ENCODE measurements at places on chromosomes 5 and 9. TPM values are rescaled to one million over a fixed set of nuclear protein-coding genes. Genes with fewer than 3 reads are reported as not detected.

DNA sequence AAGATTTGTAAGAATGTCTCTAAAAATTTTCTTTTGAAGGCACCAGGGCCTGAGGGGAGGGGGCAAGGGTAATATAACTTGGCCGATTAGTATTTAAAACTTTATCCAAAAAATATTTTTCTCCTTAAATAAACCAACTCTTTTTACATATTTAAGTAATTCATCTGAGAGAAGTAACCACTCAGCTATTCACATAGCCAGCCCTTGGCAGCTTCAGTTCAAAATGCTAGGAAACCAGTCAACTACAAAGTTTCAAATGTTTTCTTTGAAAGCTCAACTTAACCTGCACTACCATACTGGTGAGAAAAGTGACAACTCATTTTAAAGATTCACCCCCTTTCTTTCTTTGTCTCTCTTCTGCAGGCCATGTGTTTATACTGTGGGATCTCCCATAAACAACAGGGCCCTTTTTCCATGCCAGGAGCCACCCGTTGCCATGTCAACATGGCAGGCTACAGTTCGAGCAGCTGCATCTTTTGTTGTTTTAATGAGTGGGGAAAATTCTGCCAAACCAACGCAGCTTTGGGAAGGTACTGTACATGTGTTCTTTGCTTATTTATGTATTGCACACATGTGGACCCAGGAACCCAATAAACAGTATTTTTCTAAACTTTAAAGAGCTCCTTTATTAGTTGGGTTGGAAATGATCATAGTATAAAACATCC lies 46.3 kb downstream of the AOPEP start:
- no peaks in the 10 kb centered on the region for H3K36me3 ChIP-seq
- DNase-seq, result no peak
- H3K27ac ChIP-seq, result no peak overlapping the region
- no peaks in the 10 kb centered on the region for H3K27me3 ChIP-seq
- no peaks in the 10 kb centered on the region for H3K4me1 ChIP-seq

Gene GRIN1
- polyA plus RNA-seq, result not detected

DNA sequence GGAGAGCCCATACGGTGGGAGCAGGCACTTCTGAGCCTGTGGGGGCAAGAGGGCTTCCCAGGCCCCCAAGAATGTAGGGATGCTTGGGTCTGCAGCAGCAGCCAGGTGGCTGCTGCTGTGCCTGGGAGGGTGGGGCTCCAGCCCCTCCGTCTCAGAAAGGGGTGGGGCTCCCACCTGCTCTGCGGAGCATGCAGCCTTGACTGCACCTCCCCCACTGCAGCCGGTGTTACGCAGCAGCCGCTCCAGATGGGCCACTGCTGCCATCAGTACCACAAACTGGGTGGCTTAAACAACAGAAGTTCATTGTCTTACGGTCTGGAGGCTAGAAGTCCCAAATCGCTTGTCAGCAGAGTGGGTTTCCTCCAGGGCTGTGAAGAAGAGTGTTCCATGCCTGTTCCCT lies 365.5 kb downstream of the TMEM38B start:
- no peaks in the 10 kb centered on the region for H3K36me3 ChIP-seq
- no peak overlapping the region for H3K4me3 ChIP-seq
- no peaks in the 10 kb centered on the region for H3K27me3 ChIP-seq
- H3K27ac ChIP-seq, result no peak overlapping the region
- DNase-seq, result no peak
- no peaks in the 10 kb centered on the region for H3K4me1 ChIP-seq

- peaks cover 15% of the 10 kb centered on the region for H3K4me1 ChIP-seq
- H3K27ac ChIP-seq, result no peak overlapping the region
- H3K36me3 ChIP-seq, result no peaks in the 10 kb centered on the region
- H3K4me3 ChIP-seq, result no peak overlapping the region
Observed at GRCh38 chr5:146076455-146076854, 28.9 kb downstream of the PLAC8L1 start.

GRCh38 chr9:125233678-125234077 lies 7.5 kb downstream of the HSPA5 start:
- DNase-seq, result no peak
- no peaks in the 10 kb centered on the region for H3K27me3 ChIP-seq
- no peak overlapping the region for H3K4me3 ChIP-seq
- peaks cover 29% of the 10 kb centered on the region for H3K4me1 ChIP-seq
- H3K27ac ChIP-seq, result no peak overlapping the region

DNA sequence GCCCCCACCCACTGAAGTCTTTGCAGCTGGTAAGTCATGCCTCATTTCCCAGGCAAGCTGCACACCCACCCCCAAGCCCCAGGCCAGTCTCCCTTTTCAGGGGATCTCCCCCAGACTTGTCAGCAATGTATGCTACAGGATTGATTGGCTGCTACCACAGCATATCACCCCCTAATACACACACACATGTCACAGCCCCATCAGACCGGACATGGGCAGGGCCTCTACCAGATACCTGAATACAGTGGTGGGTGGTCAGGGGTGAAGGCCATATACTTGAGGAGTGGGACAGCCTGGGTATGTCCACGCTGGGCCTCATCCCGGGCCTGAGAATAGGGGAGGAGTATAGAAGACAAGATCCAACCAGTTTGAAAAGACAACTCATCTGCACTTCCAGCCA lies 63.4 kb upstream of the ARAP3 start:
- H3K27me3 ChIP-seq, result peaks cover 4% of the 10 kb centered on the region
- H3K36me3 ChIP-seq, result no peaks in the 10 kb centered on the region
- no peak overlapping the region for H3K27ac ChIP-seq
- H3K4me1 ChIP-seq, result no peaks in the 10 kb centered on the region
- no peak for DNase-seq

Gene ANKRD34B
- polyA plus RNA-seq, result 0.66 TPM

- no peaks in the 10 kb centered on the region for H3K27me3 ChIP-seq
- no peak overlapping the region for H3K27ac ChIP-seq
- peaks cover 4% of the 10 kb centered on the region for H3K36me3 ChIP-seq
Observed at GRCh38 chr5:34005211-34005610, 2.6 kb downstream of the AMACR start.

- no peak for DNase-seq
- no peaks in the 10 kb centered on the region for H3K4me1 ChIP-seq
- H3K27ac ChIP-seq, result no peak overlapping the region
Observed at GRCh38 chr9:127746959-127747569, 12.0 kb upstream of the TOR2A start.

GRCh38 chr5:143606043-143606752 lies 202.7 kb upstream of the NR3C1 start:
- H3K27ac ChIP-seq, result peak overlapping the region; percentile 94
- peak; percentile 94 for DNase-seq
- no peaks in the 10 kb centered on the region for H3K36me3 ChIP-seq
- H3K4me3 ChIP-seq, result no peak overlapping the region
- H3K27me3 ChIP-seq, result no peaks in the 10 kb centered on the region

Gene PPP3R2
- not detected for polyA plus RNA-seq

Gene NUTM2F
- not detected for polyA plus RNA-seq

Gene PAEP
- polyA plus RNA-seq, result not detected

Gene CCDC183
- polyA plus RNA-seq, result 2.1 TPM

GRCh38 chr9:112971415-112971814 lies 40.6 kb downstream of the ZNF883 start:
- no peak overlapping the region for H3K4me3 ChIP-seq
- H3K27me3 ChIP-seq, result peaks cover 2% of the 10 kb centered on the region
- H3K36me3 ChIP-seq, result no peaks in the 10 kb centered on the region
- no peaks in the 10 kb centered on the region for H3K4me1 ChIP-seq
